NCI-H2107 (cell line): ENCODE measurements at places on chromosomes 6 and 20.

DNA sequence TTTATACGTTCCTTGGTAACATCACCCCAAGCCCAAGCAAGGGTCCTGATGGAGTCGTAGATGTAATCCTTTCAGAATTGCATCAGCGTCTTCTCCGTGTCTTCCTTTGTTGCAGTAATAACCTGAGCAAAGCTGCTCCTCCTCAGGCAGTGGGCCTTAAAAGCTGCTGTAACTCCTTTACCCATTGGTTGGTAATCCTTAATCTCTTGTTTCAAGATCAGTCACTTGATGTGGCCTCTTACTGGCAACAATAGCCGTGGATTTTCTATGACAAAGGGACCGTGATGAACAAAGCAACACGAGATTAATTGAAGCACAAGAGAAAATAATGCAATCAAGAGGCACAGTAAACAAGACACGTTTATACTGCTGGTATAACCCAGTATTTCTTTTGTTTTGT is 44.6 kb downstream of the ALDH5A1 start:
- no peak for DNase-seq

DNA sequence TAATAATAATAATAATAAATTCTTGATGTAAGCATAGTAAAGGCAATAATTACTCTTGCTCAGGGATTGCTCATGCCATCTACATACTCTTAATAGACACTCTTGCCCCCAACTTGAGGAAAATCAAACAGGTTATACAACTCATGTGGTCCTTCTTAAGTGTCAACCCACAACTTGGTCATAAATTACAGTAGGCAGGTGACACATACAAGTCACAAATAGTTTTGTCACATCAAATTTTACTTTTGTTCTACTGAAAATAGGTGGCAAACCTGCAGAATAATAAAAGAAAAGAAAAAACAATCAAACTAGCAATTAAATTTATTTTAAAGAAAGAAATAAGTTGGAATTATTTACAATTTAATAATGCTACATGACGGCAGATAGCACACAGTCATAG is 1.6 kb downstream of the ME1 start:
- DNase-seq = no peak

- DNase-seq = no peak
These were observed 10.8 kb downstream of the APMAP start for GRCh38 chr20:24981790-24982189.

DNA sequence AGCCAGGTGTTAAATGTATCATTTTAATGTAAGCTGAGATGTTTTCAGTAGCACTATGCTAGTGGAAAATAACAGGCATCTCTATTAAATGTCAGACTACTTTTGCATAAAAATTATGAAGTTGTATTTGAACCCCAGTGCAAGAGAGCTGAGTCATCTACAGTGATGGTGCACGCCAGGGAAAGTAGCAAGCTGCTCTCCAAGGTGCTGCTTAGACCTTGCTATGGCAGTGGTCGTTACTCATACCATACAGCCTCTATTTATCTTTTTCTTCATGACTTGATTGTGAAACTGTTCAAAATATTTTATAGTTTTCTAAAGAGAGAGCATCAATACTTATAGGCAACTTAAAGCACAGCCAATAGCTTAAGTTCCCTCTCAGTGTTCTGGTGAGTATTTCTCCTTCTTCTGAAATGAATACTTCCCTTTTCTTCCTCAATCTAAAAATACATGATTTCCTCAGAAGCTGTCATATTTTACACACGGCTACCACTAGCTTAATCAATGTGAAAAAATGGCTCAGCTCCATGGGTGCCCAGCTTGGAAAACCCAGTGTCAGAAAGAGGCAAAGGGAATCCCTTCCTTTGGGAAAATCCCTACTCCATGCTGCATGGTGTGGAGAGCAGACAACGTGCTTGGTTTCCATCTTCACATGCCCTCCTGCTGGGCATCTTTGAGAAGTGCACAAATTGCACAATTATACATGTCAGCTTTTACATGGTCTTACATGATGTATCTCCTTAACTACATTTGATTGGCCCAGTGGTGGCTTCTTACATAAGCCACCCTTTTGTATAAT is 105.6 kb downstream of the ELOVL4 start:
- DNase-seq = no peak

GRCh38 chr6:135071541-135071940 is 16.9 kb upstream of the HBS1L start:
- DNase-seq = no peak

DNA sequence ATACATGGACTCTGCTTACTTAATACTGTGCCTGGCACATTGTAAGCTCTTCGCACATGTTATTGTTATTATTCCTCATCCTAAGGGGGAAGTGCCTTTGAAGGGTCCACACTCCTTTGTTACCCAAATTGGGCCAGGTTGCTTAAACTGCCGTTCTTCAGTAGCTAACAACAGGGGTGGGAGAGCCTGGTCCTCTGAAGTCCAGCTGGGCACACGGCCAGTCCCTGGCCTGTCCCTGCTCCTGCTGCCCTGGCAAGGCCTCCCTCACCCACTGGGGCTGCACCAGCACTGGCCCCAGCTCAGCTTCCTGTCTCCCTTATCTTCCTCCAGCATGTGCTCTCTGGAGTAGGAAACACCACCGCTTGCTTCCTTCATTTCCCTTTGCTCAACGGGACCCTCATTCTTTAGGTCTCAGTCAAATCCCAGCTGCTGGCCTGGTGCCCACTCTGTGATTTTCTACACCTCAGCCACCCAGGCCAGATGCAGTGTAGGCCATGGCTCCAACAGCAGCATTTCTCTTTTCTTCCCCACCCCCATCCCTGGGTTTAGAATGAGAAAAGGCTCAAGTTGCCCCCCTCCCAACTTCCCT is 5.5 kb upstream of the PROCR start:
- DNase-seq = no peak

- DNase-seq = no peak
These were observed 67.5 kb upstream of the COL21A1 start for GRCh38 chr6:56314683-56315523.

DNA sequence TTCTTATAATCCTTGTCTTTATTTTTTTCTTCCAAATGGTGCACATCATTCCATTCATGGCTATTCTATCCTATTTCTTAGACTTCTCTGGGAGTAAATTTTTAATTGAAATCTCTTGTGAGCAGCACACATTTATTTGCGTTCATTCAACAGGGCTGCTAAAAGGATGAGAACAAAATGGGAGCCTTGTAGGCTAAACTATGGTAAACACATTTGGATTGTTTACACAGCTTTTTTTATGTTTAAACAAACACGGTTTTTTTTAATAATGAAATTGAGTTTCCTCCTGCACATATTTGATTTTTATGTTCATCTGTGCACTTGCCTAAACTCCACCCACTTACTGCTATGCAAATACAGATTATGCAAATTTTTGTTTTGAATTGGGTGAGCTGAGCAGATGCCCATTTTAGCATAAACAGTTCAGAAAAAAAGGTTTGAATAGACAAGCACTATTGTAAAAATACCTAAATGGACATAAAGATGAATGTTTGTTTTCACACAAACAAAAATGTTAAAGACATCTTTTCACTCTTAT is 92.0 kb downstream of the OLIG3 start:
- DNase-seq = no peak

GRCh38 chr20:9021216-9021615 is 47.7 kb upstream of the PLCB4 start:
- DNase-seq = no peak

GRCh38 chr6:170440437-170440836 is 112.7 kb downstream of the PSMB1 start:
- no peak for DNase-seq

DNA sequence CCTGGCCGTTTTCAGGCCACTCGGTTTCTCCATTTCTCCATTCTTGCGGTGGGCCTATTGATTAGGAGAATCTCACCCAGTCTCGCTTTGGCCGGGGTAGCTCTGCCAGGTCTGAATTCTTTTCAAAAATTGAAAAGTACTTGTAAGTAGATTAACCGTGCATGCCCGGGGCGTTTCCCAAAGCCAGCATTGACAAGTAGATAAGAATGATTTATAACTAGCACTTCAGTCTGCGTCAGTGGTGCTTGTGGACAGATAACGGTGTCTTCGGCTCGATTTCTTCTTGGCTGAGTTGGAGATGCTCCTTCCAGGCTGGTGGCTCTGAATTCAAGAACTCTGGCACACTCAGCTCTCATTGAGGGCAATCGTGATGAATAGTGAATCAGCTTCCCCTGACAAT is 29.0 kb downstream of the SLC24A3 start:
- DNase-seq = no peak

- DNase-seq = no peak
These were observed 4.4 kb downstream of the ZKSCAN3 start for GRCh38 chr6:28353981-28354676.

GRCh38 chr6:21199262-21199661 is 394.3 kb upstream of the SOX4 start:
- DNase-seq = no peak

DNA sequence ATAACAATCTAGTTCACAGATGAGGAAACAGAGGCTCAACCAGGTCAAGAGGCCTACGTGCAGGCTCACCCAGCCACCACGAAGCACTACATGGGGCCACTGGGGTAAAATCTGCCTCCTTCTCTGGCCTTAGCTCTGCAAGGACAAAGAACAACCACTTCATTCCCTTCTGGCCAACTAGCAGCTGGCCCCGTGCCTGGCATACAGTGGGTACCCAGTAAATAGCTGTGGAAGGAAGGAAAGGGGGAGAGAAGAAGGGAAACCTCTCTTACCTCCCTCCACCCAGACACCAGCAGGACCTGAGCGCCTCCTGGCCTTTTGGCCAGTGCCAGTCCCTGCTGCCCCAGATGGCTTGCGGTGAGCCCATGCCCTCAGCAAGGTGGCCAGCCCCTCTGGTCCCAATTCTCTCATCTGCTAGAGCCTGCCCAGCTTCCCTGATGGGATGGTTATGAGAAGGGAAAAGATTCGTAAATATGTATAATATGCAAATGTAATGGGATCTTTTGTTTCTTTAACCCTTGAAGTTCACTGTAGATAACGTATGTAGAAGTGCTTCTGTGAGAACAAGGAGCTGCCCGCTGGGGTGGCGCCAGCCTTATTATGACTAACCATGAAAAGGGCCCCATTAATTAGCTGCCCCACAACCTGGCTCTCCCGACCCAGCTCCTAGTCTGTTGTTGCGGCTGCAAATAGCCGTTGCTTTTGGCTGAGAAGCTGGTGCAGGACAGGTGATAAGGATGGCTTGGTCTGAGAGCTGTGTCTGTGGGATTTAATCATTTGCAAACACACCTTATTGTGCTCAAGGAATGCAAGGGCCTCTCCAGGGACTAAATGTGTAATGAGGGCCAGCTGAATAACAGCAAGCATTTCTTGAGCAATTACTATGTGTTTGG is 62.0 kb downstream of the DLGAP4 start:
- no peak for DNase-seq

GRCh38 chr20:19992996-19993908 is 23.9 kb upstream of the NAA20 start:
- no peak for DNase-seq

- DNase-seq = no peak
These were observed 38.7 kb downstream of the SPDEF start for GRCh38 chr6:34517461-34517881.

- DNase-seq = no peak
These were observed 240.8 kb downstream of the SAMD5 start for GRCh38 chr6:147749331-147749730.

GRCh38 chr6:87724983-87725811 is 23.2 kb upstream of the AKIRIN2 start:
- no peak for DNase-seq

DNA sequence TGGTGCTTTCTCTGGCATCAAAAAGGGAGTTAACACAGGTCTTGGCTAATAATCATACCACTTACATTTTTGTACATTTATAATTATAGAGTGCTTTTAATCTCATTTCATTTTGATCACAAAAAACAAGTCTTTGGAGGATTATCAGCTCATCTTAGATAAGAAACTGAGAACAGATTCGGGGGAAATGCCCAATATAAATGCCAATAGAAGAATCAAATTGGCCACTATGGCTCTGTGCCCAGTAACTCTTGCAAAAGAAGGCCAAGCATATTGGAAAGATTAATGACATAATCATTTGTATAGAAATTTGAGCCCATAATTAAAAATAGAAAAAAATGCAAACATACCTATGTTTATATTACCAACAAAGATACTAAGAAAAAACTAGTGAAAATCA is 42.5 kb downstream of the IPCEF1 start:
- DNase-seq = no peak

- DNase-seq = no peak
These were observed 125.3 kb upstream of the AKIRIN2 start for GRCh38 chr6:87827346-87827745.

- no peak for DNase-seq
These were observed 181.5 kb upstream of the TCF21 start for GRCh38 chr6:133707456-133707855.

GRCh38 chr20:58213716-58214115 is 14.7 kb downstream of the ANKRD60 start:
- DNase-seq = no peak

GRCh38 chr6:16810411-16810810 is 49.2 kb upstream of the ATXN1 start:
- DNase-seq = no peak

- peak; percentile 56 for DNase-seq
These were observed 28.1 kb downstream of the INSM1 start for GRCh38 chr20:20395903-20396568.

DNA sequence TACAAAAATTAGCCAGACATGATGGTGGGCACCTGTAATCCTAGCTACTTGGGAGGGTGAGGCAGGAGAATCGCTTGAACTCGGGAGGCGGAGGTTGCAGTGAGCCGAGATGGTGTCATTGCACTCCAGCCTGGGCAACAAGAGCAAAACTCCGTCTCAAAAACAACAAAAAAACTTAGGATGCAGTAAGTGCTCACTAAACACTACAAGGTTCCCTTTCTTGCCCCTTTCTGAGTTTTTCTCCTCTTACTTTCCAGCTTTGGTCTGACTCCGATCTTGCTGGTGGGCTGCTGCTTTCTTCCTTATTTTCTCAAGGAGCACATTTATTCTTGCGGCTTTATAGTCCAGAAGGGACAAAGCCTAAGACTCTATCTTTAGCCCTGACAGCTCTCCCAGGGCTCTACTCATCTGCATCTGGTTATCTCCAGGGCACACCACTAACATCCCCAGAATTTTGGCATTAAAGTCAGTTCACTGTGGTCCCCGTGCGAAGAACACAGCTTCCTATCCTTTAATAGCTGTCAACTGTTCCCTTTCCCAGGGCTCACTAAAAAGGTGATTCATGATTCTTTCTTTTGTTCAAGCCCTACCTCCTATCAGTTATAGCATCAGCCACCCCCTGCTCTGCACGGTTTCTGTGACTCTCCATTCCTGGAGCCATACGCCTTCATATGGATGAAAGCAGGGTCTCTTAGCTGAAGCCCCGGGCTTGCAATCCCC is 17.1 kb upstream of the RPN2 start:
- DNase-seq = no peak

- no peak for DNase-seq
These were observed 19.1 kb downstream of the SNAI1 start for GRCh38 chr20:50001784-50002311.

DNA sequence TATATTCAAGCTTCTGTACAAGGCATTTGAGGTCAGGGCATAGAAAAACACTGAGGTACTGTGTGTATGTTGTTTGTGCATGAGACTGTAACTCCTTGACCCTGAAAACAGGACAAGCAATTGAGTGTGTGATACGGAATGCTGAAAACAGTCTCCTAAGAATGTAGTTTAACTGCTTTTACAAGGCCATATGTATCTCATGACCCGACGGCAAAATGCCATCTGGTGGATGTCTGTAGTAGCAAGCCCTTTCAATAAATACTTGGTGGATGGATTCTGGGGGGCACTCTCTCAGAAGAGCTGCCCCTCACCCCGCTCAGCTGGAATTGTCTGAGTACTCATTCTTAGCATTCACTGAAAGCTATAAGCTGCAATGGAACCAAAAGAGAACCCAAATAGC is 69.3 kb upstream of the EYS start:
- DNase-seq = no peak

GRCh38 chr6:31466466-31466865 is 31.5 kb upstream of the MICB start:
- DNase-seq = no peak
